ENCODE measurements at places on chromosomes 2 and 18.

- no peak overlapping the region for H3K4me3 ChIP-seq
- no peaks in the 10 kb centered on the region for H3K4me1 ChIP-seq
- DNase-seq = no peak
- no peaks in the 10 kb centered on the region for H3K27me3 ChIP-seq
These were observed 25.2 kb downstream of the AAK1 start for GRCh38 chr2:69618362-69618761.

- H3K27me3 ChIP-seq = no peaks in the 10 kb centered on the region
- H3K4me1 ChIP-seq = peaks cover 18% of the 10 kb centered on the region
- no peak for DNase-seq
- H3K4me3 ChIP-seq = no peak overlapping the region
- no peak overlapping the region for H3K27ac ChIP-seq
- no peaks in the 10 kb centered on the region for H3K36me3 ChIP-seq
These were observed 30.3 kb downstream of the MOGAT1 start for GRCh38 chr2:222701721-222702131.

- no peak overlapping the region for H3K27ac ChIP-seq
- no peaks in the 10 kb centered on the region for H3K4me1 ChIP-seq
- H3K27me3 ChIP-seq = peaks cover 3% of the 10 kb centered on the region
- DNase-seq = no peak
- H3K4me3 ChIP-seq = no peak overlapping the region
- H3K36me3 ChIP-seq = peaks cover 30% of the 10 kb centered on the region
These were observed 88.4 kb downstream of the MYO3B start for GRCh38 chr2:170266358-170266757.

- H3K4me3 ChIP-seq = no peak overlapping the region
- DNase-seq = no peak
- no peak overlapping the region for H3K27ac ChIP-seq
- H3K36me3 ChIP-seq = peaks cover 2% of the 10 kb centered on the region
- H3K4me1 ChIP-seq = no peaks in the 10 kb centered on the region
These were observed 111.8 kb downstream of the UGGT1 start for GRCh38 chr2:128202791-128203190.

GRCh38 chr18:44920441-44920840 is 239.8 kb downstream of the SETBP1 start:
- no peaks in the 10 kb centered on the region for H3K36me3 ChIP-seq
- H3K27me3 ChIP-seq = no peaks in the 10 kb centered on the region
- peaks cover 12% of the 10 kb centered on the region for H3K4me1 ChIP-seq

DNA sequence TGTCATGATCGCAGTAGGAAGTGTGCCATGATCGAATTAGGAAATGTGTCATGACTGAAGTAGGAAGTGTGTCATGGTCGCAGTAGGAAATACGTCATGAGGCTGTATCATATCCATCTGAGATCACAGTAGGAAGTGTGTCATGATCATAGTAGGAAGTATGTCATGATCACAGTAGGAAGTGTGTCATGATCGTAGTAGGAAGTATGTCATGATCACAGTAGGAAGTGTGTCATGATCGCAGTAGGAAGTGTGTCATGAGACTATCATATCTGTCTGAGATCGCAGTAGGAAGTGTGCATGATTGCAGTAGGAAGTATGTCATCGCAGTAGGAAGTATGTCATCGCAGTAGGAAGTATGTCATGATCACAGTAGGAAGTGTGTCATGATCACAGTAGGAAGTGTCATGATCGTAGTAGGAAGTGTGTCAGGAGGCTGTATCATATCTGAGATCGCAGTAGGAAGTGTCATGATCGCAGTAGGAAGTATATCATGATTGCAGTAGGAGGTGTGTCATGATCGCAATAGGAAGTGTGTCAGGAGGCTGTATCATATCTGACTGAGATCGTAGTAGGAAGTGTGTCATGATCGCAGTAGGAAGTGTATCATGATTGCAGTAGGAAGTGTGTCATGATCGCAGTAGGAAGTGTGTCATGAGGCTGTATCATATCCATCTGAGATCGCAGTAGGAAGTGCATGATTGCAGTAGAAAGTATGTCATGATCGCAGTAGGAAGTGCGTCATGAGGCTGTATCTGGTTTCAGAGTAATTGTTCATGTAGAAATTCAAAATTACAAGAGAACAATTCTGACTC is 56.4 kb upstream of the NFATC1 start:
- DNase-seq = no peak
- no peaks in the 10 kb centered on the region for H3K27me3 ChIP-seq
- no peaks in the 10 kb centered on the region for H3K4me1 ChIP-seq
- no peak overlapping the region for H3K27ac ChIP-seq

- H3K4me1 ChIP-seq = no peaks in the 10 kb centered on the region
- no peaks in the 10 kb centered on the region for H3K36me3 ChIP-seq
- no peaks in the 10 kb centered on the region for H3K27me3 ChIP-seq
- DNase-seq = no peak
- no peak overlapping the region for H3K4me3 ChIP-seq
These were observed 291.3 kb downstream of the AFF3 start for GRCh38 chr2:99851089-99851488.

DNA sequence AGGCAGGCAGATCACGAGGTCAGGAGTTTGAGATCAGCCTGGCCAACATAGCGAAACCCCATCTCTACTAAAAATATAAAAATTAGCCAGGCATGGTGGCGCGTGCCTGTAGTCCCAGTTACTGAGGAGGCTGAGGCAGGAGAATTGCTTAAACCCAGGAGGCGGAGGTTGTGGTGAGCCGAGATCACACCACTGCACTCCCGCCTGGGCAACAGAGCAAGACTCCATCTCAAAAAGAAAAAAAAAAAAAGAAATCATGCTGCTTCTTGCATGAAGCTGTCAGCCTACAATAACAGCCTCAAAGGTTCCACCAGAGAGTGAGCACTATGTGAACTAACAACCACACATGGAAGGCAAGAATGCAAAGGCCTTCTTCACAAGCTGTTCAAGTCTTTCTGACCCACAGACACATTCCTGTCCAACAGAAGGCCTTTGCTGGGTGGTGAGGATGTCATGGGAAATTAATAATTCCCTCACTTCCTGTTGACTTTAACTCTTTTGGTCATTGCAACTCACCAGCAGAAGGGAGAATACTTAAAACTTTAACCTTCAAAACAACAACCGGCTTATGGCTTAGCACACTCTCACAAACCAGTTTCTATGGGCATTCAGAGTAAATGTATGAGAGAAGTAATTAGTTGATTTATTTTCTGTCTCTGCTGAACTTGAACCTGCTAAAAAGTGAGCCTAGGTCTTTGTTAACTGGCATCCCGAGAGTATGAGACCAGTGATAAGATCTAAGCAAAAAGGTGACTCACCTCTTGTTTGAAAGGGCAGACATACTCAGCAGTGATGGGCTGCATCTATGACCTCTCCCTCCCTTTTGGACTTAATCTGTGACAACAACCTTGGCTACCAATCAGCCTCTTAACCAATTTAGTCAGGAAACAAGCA is 11.8 kb downstream of the PLEKHM3 start:
- H3K4me1 ChIP-seq = peaks cover 12% of the 10 kb centered on the region
- H3K27me3 ChIP-seq = no peaks in the 10 kb centered on the region

DNA sequence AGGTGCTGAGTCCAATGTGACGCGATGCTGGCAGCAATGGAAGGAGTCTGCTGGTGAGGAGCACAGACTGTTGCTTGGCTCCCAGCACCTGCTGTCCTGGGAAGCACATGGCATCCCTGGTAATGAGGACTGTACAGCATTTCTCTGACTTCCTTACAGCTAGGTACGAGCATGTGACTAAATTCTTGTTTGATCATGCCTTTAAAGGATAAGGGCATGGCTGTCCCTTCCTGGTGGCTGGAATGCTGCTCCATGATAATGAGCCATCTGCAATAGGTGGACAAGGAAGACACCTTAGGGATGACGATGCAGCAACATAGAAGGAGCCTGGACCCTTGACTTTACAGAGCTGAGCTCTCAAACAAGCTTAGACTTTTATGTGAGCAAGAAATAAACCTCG is 278.0 kb upstream of the SPRED2 start:
- H3K4me3 ChIP-seq = no peak overlapping the region
- no peak for DNase-seq
- H3K27ac ChIP-seq = no peak overlapping the region
- H3K4me1 ChIP-seq = 0 out of 2 replicates have a peak, but pooled peaks cover 4% of the 10 kb centered on the region
